Neuronal stem cell (in vitro differentiated cells): ENCODE measurements at places on chromosomes 11 and 22.

GRCh38 chr11:61124574-61125309 lies 22.5 kb downstream of the CD5 start:
- no peak overlapping the region for H3K27ac ChIP-seq
- H3K4me3 ChIP-seq: no peak overlapping the region
- H3K27me3 ChIP-seq: no peaks in the 10 kb centered on the region
- H3K36me3 ChIP-seq: peaks cover 3% of the 10 kb centered on the region
- peaks cover 4% of the 10 kb centered on the region for H3K4me1 ChIP-seq
- no peak for DNase-seq

- no peaks in the 10 kb centered on the region for H3K36me3 ChIP-seq
- H3K4me1 ChIP-seq: no peaks in the 10 kb centered on the region
Observed at GRCh38 chr11:77183431-77183984, 55.5 kb downstream of the MYO7A start.

DNA sequence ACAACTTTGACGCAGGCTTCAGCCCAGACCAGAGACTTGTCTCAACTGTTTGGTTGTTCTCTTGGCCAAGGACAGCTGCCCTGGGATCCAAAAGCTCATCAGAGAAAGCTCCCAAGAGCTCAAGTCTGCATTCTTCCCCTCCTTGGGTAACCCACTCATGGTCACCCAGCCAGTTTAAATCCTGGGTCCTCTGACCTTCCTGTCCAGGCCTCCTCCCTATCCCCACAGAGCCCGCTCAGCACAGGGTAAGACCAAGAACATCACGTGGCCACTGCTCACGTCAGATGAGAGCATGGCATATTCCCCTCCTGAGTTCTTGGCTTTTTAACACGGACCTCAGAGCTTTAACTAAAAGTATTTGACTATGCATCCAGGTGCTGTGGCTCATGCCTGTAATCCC lies 25.8 kb downstream of the TSKU start:
- no peak overlapping the region for H3K27ac ChIP-seq
- H3K4me3 ChIP-seq: no peak overlapping the region
- peaks cover 3% of the 10 kb centered on the region for H3K4me1 ChIP-seq
- no peaks in the 10 kb centered on the region for H3K27me3 ChIP-seq
- DNase-seq: no peak

DNA sequence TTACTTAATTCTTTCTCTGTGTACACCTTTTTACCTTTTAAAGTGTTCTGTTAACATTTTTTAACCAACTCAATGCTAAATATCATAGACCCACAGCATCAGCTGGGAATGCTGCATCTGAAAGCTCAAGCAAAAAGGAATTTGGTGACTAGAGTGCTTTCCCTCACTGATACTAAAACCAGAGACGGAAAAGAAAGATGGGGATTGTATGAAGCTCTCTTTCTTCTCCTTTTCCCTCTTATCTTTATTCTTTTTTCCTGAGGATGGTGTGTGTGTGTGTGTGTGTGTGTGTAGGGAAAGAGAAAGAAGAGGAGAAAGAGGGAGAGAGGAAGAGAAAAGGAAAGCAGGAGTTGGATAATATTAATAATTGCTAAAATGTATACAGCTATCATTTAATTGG lies 4.1 kb upstream of the SIK2 start:
- H3K4me3 ChIP-seq: no peak overlapping the region
- no peaks in the 10 kb centered on the region for H3K36me3 ChIP-seq
- peaks cover 3% of the 10 kb centered on the region for H3K27me3 ChIP-seq

- no peaks in the 10 kb centered on the region for H3K4me1 ChIP-seq
- no peak overlapping the region for H3K4me3 ChIP-seq
- H3K27me3 ChIP-seq: peaks cover 3% of the 10 kb centered on the region
- DNase-seq: no peak
- H3K27ac ChIP-seq: no peak overlapping the region
- no peaks in the 10 kb centered on the region for H3K36me3 ChIP-seq
Observed at GRCh38 chr22:26345496-26345895, 83.6 kb upstream of the ASPHD2 start.

- DNase-seq: no peak
- H3K27ac ChIP-seq: no peak overlapping the region
- no peaks in the 10 kb centered on the region for H3K36me3 ChIP-seq
- H3K4me1 ChIP-seq: peaks cover 2% of the 10 kb centered on the region
- H3K4me3 ChIP-seq: no peak overlapping the region
Observed at GRCh38 chr11:34268906-34269430, 88.8 kb downstream of the ABTB2 start.

GRCh38 chr11:6601041-6601461 lies 2.4 kb downstream of the RRP8 start:
- peaks cover 17% of the 10 kb centered on the region for H3K4me1 ChIP-seq
- H3K27ac ChIP-seq: no peak overlapping the region
- DNase-seq: no peak

- H3K36me3 ChIP-seq: peaks cover 9% of the 10 kb centered on the region
- no peak for DNase-seq
- H3K27ac ChIP-seq: no peak overlapping the region
- H3K27me3 ChIP-seq: no peaks in the 10 kb centered on the region
- H3K4me1 ChIP-seq: peaks cover 35% of the 10 kb centered on the region
Observed at GRCh38 chr22:46734830-46735453, 3.1 kb downstream of the CERK start.

- no peaks in the 10 kb centered on the region for H3K27me3 ChIP-seq
- H3K36me3 ChIP-seq: no peaks in the 10 kb centered on the region
- no peaks in the 10 kb centered on the region for H3K4me1 ChIP-seq
Observed at GRCh38 chr22:19016081-19016766, 80.1 kb upstream of the PRODH start.

GRCh38 chr11:134838708-134839107 lies 426.7 kb upstream of the B3GAT1 start:
- DNase-seq: no peak
- H3K27me3 ChIP-seq: peaks cover 4% of the 10 kb centered on the region
- H3K4me1 ChIP-seq: no peaks in the 10 kb centered on the region
- H3K4me3 ChIP-seq: no peak overlapping the region

GRCh38 chr11:130947889-130948288 lies 31.6 kb upstream of the SNX19 start:
- no peak for DNase-seq
- H3K4me3 ChIP-seq: no peak overlapping the region
- peaks cover 2% of the 10 kb centered on the region for H3K4me1 ChIP-seq
- H3K36me3 ChIP-seq: no peaks in the 10 kb centered on the region
- no peak overlapping the region for H3K27ac ChIP-seq

GRCh38 chr11:47296045-47296444 lies 26.1 kb downstream of the MADD start:
- H3K27me3 ChIP-seq: no peaks in the 10 kb centered on the region
- H3K4me3 ChIP-seq: no peak overlapping the region
- no peak for DNase-seq
- no peaks in the 10 kb centered on the region for H3K4me1 ChIP-seq
- no peak overlapping the region for H3K27ac ChIP-seq

DNA sequence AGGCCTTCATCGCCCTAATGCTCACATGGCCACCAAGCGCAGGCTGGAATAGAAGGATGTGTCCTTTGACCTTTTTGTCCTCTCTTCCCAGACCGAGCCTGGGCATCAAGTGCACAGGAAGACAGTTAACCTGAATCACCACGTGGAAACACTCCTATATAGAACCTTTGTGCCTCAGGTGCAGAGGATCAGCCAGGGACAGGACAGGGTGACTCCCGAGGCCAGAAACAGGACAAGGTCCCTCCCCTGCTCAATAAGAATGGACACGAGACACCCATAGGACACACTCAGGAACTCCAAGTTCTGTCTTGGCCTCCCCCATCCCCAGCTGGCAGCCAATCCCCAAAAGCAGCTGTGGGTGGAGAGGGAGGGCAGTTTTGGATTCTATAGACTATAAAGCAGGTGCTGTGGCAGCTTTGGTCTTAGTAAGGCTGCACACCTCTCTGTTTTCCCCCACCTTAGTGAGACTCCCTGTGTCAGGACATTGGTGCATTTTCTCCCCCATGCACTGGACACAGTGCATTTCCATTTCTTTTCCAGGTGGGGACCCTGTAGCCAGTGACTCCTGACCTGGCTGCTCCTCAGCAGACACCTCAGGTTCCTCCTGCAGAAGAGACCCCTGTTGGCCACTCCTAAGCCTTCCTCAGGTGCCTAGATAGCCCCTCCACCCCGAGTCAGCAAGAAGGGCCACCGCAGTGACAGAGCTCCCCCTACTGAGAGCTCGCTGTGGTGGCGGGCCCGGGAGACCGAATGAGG lies 43.6 kb upstream of the POU2AF1 start:
- DNase-seq: peak; percentile 61
- H3K4me3 ChIP-seq: no peak overlapping the region
- H3K27ac ChIP-seq: no peak overlapping the region
- H3K4me1 ChIP-seq: peaks cover 2% of the 10 kb centered on the region
- H3K36me3 ChIP-seq: no peaks in the 10 kb centered on the region
- H3K27me3 ChIP-seq: peaks cover 3% of the 10 kb centered on the region

- H3K36me3 ChIP-seq: no peaks in the 10 kb centered on the region
- H3K4me1 ChIP-seq: no peaks in the 10 kb centered on the region
- no peak for DNase-seq
Observed at GRCh38 chr11:121161349-121161917, 60.4 kb downstream of the TECTA start.

DNA sequence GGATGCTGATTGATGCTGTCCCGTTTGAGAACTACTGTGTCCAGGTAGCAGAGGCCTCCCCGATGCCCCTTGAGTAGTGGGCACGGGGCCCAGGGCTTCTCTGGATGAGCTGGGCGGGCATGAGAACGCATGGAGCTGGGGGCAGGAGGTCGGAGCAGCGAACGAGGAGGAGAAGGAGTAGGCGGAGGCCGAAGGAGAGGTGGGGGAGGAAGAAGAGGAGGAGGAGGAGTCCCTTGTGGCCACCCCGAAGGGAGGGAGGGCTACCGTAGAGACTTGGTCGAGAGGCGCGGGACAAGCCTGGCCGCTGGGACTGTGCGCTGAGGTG lies 62.9 kb downstream of the CRYBB2 start:
- no peak overlapping the region for H3K27ac ChIP-seq
- peak overlapping the region; percentile 39 for H3K4me3 ChIP-seq
- peaks cover 5% of the 10 kb centered on the region for H3K27me3 ChIP-seq
- no peaks in the 10 kb centered on the region for H3K4me1 ChIP-seq
- H3K36me3 ChIP-seq: no peaks in the 10 kb centered on the region

DNA sequence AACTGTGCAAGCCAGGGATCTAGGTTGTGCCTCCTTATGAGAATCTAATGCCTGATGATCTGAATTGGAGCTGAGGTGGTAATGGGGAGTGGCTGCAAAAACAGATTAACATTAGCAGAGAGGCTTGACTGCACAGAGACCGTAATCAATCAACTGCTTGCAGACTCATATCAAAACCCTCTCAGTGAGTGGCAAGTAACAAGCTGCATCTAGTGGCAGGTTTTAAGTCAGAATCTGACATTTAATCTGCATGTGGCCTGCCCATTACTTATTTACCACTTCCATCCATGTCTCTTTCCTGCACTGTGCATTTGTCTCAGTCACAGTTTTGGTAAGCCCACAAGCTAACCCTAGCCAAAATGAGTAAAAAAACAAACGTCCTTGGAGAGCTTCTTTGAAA lies 11.2 kb downstream of the C11orf58 start:
- no peaks in the 10 kb centered on the region for H3K4me1 ChIP-seq
- H3K27me3 ChIP-seq: no peaks in the 10 kb centered on the region
- no peak overlapping the region for H3K27ac ChIP-seq
- no peak for DNase-seq
- H3K4me3 ChIP-seq: no peak overlapping the region

- no peak overlapping the region for H3K4me3 ChIP-seq
- peaks cover 7% of the 10 kb centered on the region for H3K4me1 ChIP-seq
- no peak for DNase-seq
- no peaks in the 10 kb centered on the region for H3K36me3 ChIP-seq
- H3K27ac ChIP-seq: no peak overlapping the region
Observed at GRCh38 chr22:48821727-48822126, 1005.9 kb downstream of the BRD1 start.

DNA sequence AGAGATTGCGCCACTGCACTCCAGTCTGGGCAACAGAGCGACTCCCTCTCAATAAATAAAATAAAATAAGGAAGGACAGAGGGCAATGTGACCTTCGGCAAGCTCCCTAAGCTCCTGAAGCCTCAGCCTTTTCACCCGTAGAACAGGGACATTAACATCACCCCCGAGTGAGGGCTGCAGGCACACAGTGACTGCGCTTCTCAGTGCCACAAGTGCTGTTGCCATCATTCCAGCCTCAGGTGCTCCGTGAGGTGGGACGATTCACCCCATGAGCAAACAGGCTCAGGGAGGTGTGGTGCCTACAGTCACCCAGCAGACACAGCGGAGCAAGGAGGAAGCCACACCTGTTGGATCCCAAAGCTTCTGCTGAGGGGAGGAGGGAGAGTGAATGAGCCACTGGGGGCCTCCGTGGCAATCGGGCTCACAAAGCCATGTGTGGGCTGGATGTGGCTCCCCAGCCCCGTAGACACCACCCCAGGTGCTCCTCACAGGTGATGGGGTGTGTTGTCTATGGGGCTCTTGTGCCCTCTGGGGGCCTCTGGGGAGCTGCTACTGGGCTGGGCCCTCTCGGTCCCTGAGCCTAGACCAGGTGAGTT lies 9.1 kb upstream of the TCF20 start:
- H3K27ac ChIP-seq: no peak overlapping the region
- H3K36me3 ChIP-seq: no peaks in the 10 kb centered on the region
- peaks cover 26% of the 10 kb centered on the region for H3K27me3 ChIP-seq
- no peak overlapping the region for H3K4me3 ChIP-seq

GRCh38 chr11:76313913-76314740 lies 66.8 kb downstream of the THAP12 start:
- H3K4me1 ChIP-seq: no peaks in the 10 kb centered on the region
- no peaks in the 10 kb centered on the region for H3K27me3 ChIP-seq
- no peak overlapping the region for H3K4me3 ChIP-seq
- DNase-seq: no peak
- no peak overlapping the region for H3K27ac ChIP-seq

- H3K4me3 ChIP-seq: no peak overlapping the region
- H3K4me1 ChIP-seq: no peaks in the 10 kb centered on the region
- DNase-seq: no peak
- H3K27ac ChIP-seq: no peak overlapping the region
- H3K36me3 ChIP-seq: no peaks in the 10 kb centered on the region
Observed at GRCh38 chr11:28417601-28418323, 309.6 kb downstream of the METTL15 start.

DNA sequence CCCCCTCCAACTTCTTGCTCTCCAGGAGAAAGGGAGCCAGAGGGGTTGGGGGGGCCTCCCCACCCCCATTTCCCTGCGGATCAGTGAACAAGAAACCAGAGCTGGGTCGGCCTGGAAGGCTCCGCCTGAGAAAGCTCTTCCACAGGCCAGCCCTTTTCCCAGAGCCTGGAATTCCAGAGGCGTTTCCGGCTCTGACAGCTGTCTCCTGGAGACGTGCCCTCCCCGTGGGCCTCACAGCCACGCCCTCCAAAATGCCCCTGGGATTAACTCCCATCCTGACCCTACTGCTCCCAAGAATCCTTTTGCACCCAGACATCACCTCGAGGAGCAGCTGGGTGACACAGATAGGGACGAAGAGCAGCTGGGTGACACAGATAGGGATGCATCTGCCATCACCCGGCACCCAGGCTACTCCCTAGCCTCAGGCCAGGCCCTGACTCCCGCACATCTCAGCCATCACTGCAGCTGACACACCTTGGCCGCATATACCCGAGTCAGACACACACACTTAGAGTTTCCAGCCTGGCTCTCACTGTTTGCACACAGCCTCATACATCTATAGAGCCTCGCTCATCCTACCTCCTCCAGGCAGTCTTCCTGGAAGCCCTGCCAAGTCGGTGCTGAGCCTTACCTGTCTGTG lies 7.6 kb upstream of the CDC42EP1 start:
- peak overlapping the region; percentile 95 for H3K27ac ChIP-seq
- H3K4me1 ChIP-seq: peaks cover 34% of the 10 kb centered on the region
- no peak overlapping the region for H3K4me3 ChIP-seq
- peak; percentile 72 for DNase-seq
- H3K27me3 ChIP-seq: no peaks in the 10 kb centered on the region

GRCh38 chr22:22431271-22432220 lies 77.0 kb downstream of the ZNF280B start:
- H3K27me3 ChIP-seq: peaks cover 4% of the 10 kb centered on the region
- H3K27ac ChIP-seq: no peak overlapping the region
- no peaks in the 10 kb centered on the region for H3K36me3 ChIP-seq
- peaks cover 2% of the 10 kb centered on the region for H3K4me1 ChIP-seq
